ENCODE measurements at places on chromosomes 4 and X.
A peak's percentile ranks its signal among the peaks of the same experiment; 100 is the strongest.

DNA sequence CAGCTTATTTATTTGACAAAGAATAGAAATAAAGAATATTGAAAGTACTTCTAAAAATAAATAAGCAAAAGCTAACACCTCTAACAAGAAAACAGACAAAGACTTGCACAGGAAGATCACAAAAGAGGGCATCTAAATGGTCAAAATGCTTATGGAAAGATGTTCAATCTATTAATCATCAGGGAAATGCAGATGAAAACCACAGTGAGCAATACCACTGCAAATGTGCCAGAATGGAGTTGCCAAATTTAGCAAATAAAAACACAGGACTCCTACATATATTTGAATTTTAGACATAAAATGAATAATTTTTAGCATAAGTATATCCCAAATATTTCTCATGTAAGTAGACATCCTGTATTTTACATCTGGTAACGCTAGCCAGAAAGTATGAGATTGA is 56.1 kb upstream of the HPGD start:
- DNase-seq: no peak

GRCh38 chrX:3712870-3713224 is 602 bp downstream of the PRKX start:
- DNase-seq: no peak

- DNase-seq: no peak
Measured at GRCh38 chr4:121457278-121457875, 76.6 kb upstream of the QRFPR start.

DNA sequence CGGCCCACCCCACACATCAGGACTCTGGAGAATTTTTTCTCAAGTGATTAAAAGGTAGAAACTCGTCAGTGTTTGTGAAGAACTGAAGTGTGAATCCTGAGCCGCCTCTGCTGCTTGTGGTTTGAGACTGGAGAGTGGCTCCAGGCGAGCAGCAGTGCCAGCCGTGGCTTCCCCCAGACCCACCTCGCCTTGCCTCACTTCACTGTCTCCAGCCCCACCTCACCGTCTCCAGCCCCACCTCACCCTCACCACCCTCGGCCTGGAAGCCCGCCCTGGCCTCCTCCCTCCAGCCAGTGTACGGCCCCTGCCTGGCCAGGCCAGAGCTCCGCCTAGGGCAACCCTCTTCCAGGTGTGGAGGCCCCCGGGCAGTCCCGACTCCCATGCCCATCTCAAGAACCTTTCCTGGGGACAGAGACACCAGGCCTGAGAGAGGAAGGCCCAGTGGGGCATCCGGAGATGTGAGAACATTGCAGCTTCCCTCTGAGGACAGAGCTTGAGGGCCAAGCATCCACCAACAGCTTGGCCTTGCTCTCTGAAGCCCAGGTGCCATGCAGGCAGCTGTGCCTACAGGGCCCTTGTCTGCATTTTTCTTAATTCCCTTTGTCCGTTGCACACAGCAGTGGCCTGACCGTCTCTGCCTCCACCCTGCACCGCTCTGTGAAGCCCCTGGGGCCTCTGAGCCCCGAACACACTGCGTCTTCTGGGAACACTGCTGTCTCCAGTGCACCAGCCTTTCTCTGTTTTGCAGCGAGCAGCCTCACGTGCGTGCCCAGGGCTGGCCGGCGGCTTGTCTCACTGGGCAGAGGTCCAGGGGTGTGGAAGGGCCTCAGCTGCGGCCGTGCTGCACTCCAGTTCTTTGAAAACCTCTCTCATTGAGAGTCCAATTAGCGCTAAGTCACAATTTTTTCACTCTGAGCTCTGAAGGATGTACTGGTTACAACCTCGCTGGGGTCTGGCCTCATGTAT is 13.8 kb downstream of the SH3BP2 start:
- peak; percentile 62 for DNase-seq

GRCh38 chr4:145034727-145035211 is 63.2 kb downstream of the ANAPC10 start:
- DNase-seq: no peak

DNA sequence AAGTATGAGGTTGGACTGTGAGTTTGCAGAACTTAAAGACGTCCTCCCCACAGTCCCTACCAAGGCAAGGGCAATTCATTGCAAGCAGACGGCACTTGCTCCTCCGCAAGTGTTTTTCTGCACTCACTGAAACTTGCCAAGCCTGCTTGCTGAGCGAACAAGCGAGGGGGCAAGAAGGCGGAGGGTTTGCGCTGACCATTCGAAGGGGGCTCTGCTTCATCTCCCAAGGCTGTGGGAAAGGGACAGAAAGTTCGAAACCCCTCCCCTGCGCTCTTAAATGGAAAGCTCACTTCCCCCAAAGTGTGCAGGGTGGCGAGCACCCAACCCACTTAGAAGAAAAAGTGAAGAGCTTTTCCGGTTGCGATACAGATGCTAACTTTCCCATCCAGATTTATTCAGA is 1.4 kb downstream of the MID1 start:
- peak; percentile 48 for DNase-seq

DNA sequence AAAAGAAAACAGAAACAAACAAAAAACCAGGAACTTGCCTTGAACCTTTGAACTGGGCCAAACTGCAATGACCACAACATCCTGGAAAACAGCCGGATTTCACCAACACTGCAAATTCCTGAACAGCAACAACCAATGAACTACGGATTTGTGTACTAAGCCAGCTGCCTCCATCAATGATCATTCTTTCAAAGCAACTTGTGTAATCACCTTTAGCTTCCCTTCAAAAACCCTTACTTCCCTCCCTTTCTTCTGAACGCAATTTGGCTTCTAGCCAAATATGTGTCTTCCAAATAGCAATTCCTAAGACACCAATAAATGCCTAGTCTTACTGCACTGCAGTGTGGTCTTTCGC is 98.5 kb upstream of the FAM47C start:
- DNase-seq: no peak

GRCh38 chr4:97759785-97760184 is 383.5 kb downstream of the STPG2 start:
- peak; percentile 76 for DNase-seq

GRCh38 chr4:154029171-154029570 is 240.3 kb upstream of the SFRP2 start:
- no peak for DNase-seq

DNA sequence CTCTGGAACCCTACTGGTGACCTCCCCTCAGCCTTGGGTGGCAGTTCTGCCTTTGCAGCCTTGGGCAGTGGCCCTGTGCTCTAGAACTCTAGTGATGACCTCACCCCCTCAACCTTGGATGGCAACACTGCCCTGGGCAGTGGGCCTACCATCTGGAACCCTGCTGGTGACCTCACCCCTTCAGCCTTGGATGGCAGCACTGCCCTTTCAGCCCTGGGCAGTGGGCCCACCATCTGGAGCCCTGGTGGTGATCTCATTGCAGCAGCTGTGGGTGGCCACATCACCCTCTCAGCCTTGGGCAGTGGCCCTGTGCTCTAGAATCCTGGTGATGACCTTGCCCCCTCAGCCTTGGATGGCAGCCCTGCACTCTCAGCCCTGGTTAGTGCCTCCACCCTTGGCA is 129.3 kb downstream of the RBMX2 start:
- no peak for DNase-seq

Measured in endothelial cell of umbilical vein (primary cell).